ENCODE measurements at places on chromosomes 13 and 19. TPM values are rescaled to one million over a fixed set of nuclear protein-coding genes. Genes with fewer than 3 reads are reported as not detected.

DNA sequence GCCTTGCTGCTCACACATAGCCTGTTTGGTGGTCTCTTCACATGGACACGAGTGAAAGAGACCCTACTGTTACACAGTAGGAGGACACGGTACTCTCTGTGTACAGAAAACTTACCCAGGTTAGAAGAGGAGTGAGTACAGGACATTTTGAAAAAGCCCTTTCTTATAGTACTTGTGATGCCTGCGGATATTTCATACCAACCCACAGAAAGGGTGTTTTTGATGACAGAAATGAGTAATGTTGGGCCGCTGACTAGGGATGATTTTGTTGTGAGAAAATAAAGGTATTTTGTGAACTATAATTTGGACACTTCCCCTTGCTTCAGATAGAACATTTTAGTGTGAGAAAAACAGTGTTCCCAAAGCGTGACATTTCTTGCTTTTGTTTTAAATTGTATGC is 18.2 kb downstream of the NUDT15 start:
- no peak for DNase-seq

Gene S1PR4
- not detected for total RNA-seq

GRCh38 chr19:18366021-18366435 is 19.9 kb upstream of the GDF15 start:
- no peak for DNase-seq

DNA sequence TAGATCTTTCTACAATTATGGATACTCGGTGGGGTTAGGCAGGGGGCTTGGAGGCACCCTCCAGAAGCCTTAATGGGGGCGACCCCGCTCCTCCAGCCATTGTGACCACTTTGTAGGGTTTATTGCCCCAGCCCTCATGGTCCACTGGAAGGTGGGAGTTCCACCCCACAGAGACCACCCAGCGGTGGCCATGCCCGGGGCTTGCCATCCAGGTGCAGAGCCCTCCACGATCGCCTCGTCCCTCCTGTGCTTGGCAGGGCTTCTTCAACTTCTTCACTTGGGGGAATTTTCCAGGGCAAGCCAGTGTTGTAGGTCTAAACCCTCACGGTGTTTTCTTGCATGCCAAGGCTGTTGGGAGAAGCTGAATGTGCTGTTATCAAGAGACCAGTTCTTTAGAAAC is 16.1 kb downstream of the ZNF536 start:
- peak; percentile 42 for DNase-seq

- no peak for DNase-seq
Observed at GRCh38 chr13:33262997-33263396, 22.6 kb downstream of the STARD13 start.

- no peak for DNase-seq
Observed at GRCh38 chr19:8641908-8642547, 11.6 kb downstream of the NFILZ start.

DNA sequence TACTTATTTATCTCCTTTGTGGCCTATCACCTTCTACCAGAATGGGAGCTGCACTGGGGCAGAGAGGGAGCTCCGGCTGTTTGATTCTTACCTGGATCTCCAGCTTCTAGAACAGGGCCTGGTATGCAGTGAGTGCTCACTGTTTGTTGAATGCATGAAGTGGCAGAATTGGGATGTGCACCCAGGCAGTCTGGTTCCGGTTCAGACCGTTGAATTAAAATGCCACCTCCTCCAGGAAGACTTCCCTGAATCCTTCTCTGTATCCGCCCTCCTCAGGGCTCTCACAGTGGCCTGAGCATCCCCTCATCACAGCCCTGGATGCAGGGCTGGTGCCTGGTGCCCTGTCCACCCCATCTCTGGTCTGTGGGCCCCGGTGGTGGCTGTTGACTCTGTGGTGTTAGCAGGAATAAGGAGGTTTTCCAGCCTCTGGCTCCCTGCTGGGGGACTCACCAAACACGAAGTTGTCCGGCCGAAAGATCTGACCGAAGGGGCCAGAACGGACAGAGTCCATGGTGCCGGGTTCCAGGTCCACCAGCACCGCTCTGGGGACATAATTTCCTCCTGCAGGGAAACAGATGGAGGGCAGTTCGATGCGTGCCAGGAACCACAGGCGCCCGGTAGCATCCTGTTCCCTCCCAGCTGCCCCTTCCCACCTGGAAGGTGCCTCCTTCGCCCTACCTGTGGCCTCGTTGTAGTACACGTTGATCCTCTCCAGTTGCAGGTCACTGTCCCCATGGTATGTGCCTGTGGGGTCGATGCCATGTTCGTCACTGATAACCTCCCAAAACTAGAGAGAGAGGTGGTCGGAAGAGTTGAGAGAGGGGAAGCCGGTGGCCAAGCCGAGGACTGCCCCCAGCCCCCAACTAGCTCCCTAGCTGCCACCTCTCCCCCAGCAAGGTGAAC is 1.0 kb downstream of the TUBB4A start:
- no peak for DNase-seq

- no peak for DNase-seq
Observed at GRCh38 chr19:47324502-47324901, 7.5 kb upstream of the C5AR2 start.

GRCh38 chr13:31965361-31966066 is 66.1 kb upstream of the FRY start:
- DNase-seq: no peak

Gene PALM3
- 8.1 TPM for total RNA-seq

Gene KIR2DL3
- total RNA-seq: not detected

GRCh38 chr13:26558074-26558805 is 757 bp downstream of the WASF3 start:
- DNase-seq: no peak

Gene CRX
- total RNA-seq: not detected

DNA sequence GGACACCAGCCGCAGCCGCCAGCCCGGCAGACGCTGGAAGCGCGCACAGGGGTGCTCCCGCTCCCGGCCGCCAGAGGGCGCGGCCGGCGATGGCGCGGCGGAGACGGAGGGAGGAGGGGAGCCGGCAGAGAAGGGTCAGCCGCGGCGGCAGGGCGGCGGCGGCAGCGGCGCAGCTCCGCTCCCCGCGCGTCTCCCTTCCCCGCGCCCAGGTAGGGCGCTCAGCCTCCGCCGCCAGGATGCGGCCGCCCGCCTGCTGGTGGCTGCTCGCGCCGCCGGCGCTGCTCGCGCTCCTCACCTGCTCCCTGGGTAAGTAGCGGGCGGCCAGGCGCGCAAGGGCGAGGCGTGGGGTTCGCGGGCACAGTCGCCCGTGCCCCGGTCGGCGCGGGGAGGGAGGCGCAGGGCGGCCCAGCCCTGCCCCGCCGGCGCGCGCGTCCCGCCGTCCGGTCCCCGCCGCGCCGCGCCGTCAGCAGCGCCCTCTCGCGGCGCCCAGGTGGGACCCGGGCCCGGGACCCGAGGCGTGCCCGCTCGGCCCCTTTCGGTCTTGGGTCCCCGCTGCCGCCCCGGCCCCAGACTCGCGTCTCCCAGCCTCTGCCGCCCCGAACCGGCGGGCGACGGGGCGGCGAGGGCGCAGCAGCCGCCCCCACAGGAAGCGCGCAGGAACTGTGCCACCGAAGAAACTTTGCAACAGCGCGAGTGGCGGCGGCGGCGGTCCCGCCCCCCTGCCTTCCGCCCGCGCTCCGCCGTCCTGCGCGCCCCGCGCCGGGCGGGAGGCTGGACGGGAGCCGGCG is at the start of gene B3GLCT:
Gene B3GLCT, plus strand, starts transcription at position 127 of the 788 bp plus-strand sequence. Its CDS starts 110 bp downstream, at position 237.
- peak; percentile 92 for DNase-seq

Gene OR7D2
- 1.3 TPM for total RNA-seq

DNA sequence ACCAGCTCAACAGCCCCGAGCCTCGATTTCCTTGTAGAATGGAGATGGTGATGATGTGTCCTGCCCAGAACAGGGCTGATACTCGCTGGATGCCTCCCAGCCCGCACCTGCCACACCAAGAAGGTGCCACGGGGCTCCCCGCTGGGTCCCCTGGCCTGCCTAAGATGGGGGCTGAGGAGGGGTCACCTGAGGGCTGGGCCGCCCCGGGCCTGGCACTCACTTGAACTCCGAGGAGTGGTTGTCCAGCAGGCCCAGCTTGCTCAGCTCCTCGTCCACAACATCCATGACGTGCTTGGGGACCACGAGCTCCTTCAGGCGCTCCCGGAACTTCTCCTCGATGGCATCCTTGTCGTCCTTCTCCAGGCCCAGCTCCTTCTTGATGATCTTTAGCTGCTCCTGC is 14.4 kb downstream of the LONP1 start:
- no peak for DNase-seq

DNA sequence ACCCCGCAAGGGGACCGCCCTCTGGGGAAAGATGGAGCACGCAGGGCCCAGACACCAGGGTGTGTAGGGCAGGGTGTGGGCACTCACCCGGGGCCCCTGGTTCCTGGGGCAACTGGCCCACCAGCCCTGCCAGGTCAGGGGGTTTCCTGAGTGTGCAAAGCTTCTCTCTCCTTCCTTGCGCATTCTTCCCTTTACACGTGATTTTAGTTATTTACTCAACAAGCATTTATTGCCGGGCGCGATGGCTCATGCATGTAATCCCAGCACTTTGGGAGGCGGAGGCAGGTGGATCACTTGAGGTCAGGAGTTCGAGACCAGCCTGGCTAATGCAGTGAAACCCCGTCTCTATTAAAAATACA is 20.4 kb downstream of the PRR36 start:
- no peak for DNase-seq

GRCh38 chr19:1003283-1003682 is 3.1 kb downstream of the GRIN3B start:
- no peak for DNase-seq

Gene NCR1
- not detected for total RNA-seq

DNA sequence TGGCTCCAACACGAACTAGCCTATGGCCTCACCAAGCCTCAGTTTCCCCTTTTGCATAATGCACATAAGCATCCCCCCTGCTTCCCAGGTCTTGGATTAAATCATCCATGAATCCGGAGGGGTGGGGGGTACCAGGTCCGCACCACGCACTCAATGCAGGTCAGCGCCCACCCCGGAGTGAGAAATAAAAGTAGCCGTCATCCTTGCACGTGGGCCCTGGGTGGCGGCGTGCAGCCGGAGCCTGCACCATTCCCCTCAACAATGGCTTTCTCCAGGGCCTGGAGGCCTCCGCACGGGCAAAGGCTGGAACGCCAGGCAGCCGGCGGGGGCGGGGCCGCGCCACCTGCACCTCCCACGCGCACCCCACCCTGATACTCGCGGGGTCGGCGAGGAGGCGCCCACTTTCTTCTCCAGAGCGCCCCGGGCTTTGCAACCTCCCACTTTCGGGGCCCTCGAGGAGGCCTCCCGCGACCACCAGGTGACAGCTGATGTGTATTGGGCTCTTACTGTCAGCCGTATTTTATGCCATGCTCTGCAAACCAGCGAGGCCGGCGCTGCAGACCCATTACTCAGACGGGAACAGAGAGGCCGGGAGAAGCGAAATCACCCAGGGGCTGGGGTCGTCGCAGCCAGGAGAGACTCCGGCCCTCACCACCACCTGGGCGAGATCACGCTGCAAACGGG is 767 bp upstream of the GADD45B start:
- DNase-seq: no peak

GRCh38 chr13:62302341-62302740 is 886.7 kb upstream of the PCDH20 start:
- DNase-seq: no peak

Gene ZNF492
- total RNA-seq: not detected

DNA sequence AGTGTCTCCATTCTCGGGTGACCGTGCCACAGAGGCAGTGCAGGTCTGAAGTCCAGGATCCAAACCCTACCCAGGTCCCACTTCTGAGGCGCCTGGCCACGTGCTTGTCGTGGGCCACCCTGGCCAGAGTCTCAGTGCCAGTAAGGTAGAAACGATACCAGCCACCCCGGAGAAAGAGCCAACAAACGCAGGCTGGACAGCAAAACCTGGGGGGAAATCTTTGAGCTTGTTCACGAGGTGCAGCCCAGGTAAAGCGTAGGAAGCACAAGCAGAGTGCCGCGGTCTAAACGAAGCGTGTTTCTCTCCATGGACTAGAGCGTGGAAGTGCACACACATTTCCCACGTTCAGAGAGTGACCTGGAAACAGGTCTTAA is 95.6 kb downstream of the ATP11A start:
- no peak for DNase-seq
